CD4-positive, alpha-beta T cell treated with Interleukin-10 for 1 hour (primary cell): ENCODE measurements at places on chromosomes 13 and 19.

GRCh38 chr13:53197424-53197823, 168.8 kb downstream of the OLFM4 start:
- DNase-seq = no peak

DNA sequence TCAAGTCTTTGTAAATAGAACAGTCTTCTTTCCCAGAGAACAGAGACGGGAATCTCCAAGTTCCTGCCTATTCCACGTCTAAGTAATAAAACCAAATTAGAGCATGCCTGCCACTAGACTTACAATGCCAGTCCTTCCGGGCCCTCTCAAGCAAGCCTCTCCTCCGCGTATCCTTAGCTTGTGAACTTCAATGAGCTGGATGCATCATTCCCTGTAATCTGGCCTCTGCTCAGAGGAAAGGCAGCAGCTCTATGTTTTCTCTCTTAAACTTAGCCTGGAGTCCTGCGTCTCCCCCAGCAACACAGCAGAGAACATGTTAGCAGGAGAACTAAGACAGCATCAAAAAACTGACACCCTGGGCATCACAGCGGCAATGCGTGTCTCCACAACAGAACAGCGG, 8.2 kb downstream of the NALCN start:
- no peak for DNase-seq

GRCh38 chr19:40355975-40356680, 7.6 kb downstream of the PLD3 start:
- DNase-seq = no peak

- no peak for DNase-seq
Observed at GRCh38 chr19:16978839-16979802, 47.5 kb downstream of the CPAMD8 start.

- no peak for DNase-seq
Observed at GRCh38 chr13:33185853-33186252, 99.7 kb downstream of the STARD13 start.

DNA sequence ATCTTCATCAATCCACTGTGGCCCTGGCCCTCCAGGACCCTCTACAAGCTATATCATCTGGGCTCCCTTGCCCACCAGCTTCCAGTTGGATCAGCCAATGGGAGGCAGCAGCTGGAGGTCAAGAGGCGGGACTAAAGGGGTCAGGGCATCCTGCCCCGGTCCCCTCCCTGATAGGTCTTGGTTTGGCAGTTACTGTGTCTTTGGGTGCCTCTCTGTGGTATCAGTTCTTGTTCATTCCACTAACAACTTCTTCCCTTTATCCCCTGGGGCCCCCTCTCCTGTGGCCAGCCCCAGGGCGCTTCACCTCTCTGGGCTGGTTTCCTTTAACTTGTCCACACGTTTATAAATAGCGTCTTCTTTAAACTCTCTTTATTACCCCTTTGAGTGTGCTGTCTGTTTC, 83.6 kb downstream of the DCT start:
- no peak for DNase-seq

DNA sequence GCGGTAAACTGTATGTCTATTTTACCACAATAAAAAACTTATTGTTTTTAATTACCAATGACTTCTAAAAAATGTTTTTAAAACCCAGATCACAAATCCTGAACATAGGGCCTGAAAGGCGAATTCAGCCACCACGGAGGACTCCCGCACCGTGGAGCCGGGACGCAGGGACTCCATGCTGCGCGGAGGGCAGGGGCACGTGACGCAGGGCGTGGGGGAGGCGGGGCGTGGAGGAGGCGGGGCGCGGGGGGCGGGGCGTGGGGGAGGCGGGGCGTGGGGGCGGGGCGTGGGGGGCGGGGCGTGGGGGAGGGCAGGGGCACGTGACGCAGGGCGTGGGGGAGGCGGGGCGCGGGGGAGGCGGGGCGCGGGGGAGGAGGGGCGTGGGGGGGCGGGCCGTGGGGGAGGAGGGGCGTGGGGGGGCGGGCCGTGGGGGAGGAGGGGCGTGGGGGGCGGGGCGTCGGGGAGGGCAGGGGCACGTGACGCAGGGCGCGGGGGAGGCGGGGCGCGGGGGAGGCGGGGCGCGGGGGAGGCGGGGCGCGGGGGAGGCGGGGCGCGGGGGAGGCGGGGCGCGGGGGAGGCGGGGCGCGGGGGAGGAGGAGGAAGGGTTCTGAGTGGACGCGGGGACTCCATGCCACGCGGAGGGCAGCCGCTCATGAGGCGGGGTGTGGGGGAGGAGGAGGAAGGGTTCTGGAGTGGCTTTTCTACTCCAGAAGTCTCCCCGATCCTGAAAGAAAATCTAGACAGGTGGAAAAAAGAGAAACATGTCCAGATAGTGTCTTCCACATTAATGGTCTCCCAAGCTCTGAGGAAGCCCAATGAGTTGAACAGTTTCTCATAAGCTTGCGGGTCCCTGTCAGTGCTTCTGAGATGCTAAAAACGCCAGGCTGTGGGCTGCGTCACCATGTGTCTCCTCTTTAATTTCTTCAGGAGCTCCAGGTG, 4.4 kb upstream of the PROZ start:
- peak; percentile 73 for DNase-seq

DNA sequence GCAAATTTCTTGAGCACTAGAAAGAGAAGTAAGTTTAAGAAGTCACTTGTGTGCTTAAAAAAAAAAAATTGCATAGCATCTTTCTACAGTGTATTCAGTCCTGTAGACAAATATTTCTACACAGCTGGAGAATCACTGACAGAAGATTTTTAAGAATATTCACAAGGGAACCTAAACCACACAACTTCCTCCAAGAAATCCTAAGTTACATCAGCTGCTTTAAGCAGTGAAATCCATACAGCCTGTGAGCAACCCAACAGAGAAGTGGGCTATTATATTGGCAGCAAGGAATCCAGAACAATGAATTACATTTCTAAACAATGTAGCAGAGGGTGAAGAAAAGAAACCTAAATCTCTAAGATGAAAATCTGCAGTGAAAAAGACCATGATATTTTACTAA, 1.5 kb downstream of the DOCK9 start:
- DNase-seq = no peak

- DNase-seq = no peak
Observed at GRCh38 chr19:35309481-35310279, 17.7 kb downstream of the MAG start.

GRCh38 chr19:12800466-12800770, 1.2 kb downstream of the PRDX2 start:
- no peak for DNase-seq

GRCh38 chr13:33611121-33611805, 206.7 kb upstream of the RFC3 start:
- DNase-seq = no peak
